ENCODE measurements at places on chromosomes 2 and 18.

DNA sequence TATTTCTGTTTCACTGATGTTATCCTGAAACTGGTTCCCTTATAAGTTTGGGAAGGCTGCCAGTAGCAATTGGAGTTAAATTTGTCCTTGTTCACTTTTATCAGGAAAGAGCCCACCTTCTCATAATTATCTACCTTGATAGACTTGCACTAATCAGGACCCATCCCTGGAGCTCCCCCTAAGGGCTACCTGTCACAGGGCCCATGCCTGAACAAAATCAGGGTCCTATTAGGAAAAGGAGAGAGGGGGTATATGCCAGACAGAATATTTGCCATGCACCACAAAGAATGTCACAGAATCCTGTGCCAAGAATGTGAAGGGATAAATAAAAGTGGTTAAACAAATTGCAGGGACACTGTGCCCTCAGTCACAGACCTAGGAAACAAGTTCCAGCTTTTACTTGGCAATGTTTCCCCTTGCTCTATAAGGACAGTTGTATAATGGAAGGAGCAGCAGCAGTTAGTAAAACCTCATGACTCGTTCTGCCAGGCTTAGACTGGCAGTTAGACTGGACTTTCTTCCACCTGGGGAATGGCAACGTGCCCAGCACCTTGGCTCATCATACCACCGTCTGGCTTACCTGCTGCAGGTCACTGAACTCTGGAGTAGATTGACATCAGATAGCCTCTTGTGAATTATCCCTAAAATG, 32.3 kb upstream of the VWC2L start:
- DNase-seq, result no peak

DNA sequence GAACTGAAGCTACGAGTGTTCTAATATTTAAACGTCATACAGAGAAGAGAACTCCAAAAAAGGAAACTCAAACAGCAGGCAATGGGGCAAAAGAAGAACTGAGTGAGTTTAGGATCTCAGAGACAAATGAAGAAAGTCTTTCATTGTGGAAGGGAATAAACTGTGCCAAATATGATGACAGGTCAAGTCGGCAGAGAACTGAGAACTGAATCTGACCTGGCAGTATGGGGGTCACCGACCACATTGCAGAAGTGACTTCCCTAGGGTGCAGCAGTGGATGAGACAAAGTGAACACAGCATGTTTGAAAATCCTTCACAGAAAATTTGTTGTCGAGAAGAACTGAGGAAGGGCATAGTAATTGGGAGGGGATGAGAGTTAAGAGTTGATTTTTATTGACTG, 55.9 kb downstream of the TTC21B start:
- DNase-seq, result no peak

DNA sequence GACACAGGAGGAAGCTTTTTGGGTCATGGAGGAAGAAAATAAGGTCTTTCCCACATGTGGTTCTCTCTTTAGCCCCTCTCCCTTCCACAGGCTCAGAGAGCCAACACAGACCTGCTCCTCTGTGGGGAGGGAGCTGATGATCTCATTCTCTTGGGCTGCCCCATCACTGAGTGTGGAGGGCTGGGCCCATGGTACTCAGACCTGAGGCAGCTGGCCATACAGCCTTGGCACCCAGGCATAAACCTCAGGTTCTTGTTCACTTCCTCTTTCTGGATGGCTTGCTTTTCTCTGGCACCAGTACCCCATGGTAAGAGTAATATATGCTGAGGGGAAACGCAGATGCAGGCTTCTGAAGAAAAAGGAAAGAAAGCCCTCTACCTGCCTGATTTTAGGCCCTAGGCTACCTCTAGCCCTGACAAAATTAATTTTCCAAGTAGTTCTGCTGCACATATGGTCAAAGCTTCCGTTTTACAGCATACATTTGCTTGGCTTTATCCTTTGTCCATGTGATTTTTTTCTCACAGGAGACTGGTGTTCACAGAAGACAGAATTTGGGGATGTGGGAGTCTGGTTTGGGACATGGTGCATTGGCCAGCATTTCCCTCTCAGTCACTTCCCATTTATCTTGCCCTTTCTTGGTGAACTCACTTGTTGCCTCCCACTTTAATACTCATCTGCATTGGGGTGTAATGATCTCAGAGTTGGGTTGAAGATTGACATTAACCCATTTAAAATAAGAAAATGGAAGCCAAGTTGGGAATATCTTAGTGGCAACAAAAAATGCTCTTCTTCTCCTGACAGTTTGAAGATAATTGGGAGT, 11.1 kb downstream of the DHRS9 start:
- no peak for DNase-seq

GRCh38 chr2:39657287-39657937, 8.3 kb upstream of the TMEM178A start:
- DNase-seq, result no peak

GRCh38 chr18:70059684-70060083, 112.0 kb upstream of the CD226 start:
- no peak for DNase-seq

GRCh38 chr2:164811819-164812218, 29.8 kb downstream of the COBLL1 start:
- no peak for DNase-seq

GRCh38 chr18:42157878-42158277, 202.8 kb downstream of the PIK3C3 start:
- DNase-seq, result no peak
